Suppressor macrophage treated with lipopolysaccharide for 4 hours (primary cell): ENCODE measurements at places on chromosomes 7 and 10.

DNA sequence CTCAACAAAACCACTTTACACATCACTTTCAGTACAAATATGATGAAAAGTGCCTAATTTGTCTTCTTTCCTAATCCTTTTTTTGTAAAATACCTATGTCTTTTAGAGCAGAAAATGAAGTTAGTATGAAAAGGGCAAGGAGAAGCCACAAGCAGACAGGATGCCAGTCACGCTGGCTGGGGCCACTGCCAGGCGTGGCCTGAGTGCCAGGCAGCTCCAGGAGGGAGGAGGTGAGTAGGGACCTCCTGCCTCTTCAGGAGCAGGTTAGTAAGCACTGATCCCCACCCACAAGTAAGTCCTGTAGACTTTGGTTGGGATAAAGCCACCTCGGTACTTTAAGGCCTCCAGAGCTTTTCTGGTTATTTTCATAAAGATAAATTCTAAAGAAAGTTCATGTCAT, 432.0 kb downstream of the GRID1 start:
- DNase-seq, result no peak

GRCh38 chr10:7337431-7338171, 73.2 kb downstream of the SFMBT2 start:
- peak; percentile 69 for DNase-seq

DNA sequence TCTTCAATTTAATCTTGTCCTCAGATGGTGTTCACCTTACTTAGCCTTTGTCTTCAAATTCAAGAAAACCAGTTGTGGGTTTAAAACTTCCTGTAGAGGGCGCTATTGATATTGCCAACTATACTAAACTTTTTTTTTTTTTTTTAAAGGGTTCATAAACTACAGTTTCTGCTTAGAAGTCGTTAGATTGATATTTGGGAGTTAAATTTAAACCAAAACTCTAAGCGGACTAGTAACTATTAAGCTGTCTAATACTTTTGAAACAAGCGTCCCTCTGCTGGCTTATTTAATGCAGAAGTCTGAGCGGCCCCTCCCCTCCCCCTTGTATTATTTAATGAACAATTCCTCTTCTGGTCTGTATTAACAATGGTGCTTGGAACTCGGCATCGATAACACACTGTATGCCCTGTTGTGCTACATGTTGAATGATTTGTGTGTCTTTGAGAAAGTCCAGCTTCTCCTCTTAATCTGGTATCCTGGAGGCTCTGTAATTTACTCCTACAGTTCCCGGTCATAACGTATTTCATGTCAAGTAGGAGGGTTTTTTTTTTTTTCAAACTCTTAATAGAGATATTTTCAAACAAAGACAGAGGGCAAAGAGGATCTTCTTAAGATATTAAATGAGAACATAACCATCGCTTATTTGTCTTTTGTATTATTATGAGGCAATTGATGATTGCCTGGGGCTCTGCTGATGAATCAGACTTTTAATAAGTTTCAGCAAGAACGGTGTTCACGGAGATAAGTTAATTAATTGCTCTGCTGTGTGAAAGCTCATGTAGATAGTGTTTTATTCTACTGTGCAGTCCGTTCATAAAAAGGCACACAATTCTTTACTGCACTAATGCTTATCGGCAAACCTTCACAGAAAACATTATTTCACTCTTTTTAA, 22.6 kb upstream of the CREB5 start:
- DNase-seq, result peak; percentile 83

GRCh38 chr7:47568547-47568946, 13.4 kb downstream of the TNS3 start:
- peak; percentile 55 for DNase-seq

DNA sequence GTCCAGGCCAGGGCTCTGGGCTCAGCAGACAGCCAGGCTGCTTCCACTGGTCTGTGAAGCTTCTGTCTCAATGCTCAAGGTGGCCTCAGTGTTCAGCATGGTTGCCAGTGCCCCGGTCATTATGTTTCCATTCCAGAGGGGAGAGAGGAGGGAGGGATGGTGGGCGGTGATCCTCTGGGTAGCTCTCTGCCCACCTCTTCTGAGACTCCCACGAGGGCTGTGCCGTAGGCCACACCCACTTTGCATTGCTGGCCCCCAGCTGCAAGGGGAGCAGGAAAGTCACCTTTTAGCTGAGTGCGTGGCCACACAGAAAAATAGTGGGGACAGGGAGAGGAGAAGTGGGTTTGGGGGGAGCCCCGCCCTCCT, 42.5 kb downstream of the FOXK1 start:
- DNase-seq, result no peak

GRCh38 chr10:24240041-24240751, 31.3 kb downstream of the KIAA1217 start:
- no peak for DNase-seq

DNA sequence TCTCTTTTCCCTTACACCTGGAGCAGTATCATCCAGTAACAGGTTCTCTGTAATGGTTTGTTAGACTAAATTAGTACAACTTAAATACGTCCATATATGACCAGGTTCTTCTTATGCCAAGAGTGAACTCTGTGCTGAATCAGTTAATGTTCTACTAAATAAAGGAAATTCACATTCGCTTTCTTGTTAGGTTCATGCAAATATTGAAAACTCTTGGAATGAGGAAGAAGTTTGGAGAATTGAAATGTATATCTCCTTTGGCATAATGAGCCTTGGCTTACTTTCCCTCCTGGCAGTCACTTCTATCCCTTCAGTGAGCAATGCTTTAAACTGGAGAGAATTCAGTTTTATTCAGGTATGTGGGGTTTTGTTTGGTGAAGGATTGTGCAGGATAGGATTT, 15.3 kb upstream of the CFAP69 start:
- no peak for DNase-seq

GRCh38 chr7:135853499-135853898, 104.9 kb upstream of the FAM180A start:
- DNase-seq, result no peak

DNA sequence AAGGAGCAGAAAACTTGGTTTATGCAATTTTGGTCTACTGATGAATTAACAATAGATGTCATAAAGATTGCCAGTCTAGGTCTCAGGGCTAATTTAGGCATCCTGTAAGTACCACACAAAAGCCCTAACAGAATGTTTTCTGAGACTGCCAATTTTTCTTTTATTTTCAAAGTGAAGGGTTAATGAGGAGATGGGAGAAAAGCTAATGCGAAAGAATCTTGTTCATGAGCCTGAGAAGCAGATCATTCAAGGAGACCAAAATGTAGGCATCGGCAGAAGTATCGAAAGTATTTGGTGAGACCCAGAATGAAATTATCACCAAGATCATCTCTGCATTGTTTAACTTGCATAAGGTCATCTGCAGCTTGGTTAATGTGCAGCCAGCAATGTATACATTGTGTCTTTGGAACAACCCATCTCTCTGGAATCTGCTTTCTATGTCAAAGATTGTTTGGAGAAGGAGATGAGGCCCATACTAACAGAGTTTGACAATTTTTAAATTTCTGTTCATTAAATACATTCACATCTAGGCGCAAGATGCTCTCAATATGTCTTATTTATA, 163.3 kb upstream of the GLI3 start:
- DNase-seq, result no peak
